Calu3 (cell line): ENCODE measurements at places on chromosomes 16 and 17. TPM values are rescaled to one million over a fixed set of nuclear protein-coding genes. Genes with fewer than 3 reads are reported as not detected.

DNA sequence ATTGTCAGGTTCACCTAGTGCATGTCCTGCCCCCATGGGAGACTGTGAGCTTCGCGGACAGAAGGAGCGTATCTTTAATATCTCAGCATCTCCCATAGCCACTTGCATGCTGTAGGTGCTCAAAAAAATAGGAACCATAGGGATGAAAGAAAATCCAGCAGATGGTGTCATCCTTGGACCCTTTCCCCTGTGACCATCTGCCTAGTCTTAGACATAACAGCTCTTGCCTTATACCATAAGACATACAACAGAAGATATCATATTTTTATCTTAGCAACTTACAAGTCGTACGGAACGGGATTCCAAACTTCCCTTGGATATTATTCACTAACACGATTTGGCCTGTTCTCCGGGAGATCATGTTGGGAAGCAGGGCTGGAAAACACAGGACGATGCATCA is 14.5 kb downstream of the DHRS7C start:
- no peak for DNase-seq

- no peak for DNase-seq
Observed at GRCh38 chr17:57174591-57174990, 81.7 kb upstream of the MSI2 start.

DNA sequence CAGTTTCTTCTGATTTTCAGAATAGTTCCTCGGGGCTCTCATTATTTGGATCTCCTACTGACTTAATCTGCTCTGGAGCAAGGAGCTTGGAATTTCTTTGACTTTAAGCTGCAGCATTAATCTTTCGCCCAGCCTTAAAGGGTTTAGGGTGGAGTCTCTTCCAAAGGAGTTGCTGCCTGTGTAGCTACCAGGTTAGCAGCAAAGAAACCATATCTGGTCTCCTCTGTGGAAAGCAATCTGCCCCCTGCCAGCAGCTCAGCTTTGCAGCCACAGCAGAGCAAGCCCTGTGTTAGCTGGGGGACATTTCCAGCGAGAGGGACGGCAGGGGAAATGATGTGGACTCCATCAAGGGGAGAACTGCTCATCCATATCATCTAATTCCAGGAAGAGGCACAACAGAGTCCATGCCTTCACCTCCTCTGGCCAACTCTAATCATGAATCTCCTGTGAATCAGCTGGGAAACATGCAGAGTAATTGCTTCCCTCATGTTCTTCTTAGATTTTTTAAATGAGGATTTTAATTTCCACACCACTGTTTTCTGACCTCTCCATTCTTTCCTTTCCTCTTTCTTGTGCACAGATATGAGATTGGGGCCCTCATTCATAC is 827.6 kb upstream of the CA10 start:
- no peak for DNase-seq

GRCh38 chr16:79320956-79321355 is 279.6 kb downstream of the MAF start:
- DNase-seq, result no peak

- peak; percentile 65 for DNase-seq
Observed at GRCh38 chr16:3027983-3028715, 4.3 kb downstream of the THOC6 start.

GRCh38 chr16:31696968-31697743 is 169.5 kb downstream of the AHSP start:
- no peak for DNase-seq

DNA sequence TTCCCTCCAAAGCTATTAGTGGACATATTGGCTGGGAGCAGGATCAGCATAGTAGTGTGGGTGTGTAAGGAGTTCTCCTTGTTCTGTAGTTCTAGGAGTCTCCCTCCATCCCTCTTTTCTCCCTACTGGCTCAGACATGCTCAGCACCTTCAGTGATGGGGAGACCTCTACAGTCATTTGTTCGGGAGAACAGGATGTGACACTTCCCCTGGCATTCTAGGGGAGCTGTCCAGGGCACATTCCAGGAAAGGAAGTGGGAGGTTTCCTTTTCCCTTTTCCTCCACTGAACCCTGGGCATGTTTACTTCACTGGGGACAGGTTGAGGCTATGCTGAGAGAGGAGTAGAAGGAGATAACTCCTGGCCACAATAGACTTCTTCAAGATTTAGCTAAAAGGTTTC is 86.5 kb downstream of the MYH13 start:
- no peak for DNase-seq

DNA sequence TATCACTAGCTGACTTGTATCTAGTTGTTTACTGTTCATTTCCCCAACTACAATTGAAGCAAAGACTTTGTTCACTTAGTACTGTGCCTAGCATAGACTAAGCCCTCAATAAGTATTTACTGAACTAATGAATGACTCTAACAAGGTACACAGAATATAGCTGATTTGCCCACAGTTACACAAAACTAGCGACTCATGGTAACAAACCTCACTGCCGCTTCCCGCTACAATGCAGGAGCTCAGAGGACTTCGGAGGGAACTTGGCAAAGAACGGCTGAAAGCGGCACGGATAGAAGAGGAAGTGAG is 524 bp downstream of the EFTUD2 start:
- DNase-seq, result peak; percentile 48

DNA sequence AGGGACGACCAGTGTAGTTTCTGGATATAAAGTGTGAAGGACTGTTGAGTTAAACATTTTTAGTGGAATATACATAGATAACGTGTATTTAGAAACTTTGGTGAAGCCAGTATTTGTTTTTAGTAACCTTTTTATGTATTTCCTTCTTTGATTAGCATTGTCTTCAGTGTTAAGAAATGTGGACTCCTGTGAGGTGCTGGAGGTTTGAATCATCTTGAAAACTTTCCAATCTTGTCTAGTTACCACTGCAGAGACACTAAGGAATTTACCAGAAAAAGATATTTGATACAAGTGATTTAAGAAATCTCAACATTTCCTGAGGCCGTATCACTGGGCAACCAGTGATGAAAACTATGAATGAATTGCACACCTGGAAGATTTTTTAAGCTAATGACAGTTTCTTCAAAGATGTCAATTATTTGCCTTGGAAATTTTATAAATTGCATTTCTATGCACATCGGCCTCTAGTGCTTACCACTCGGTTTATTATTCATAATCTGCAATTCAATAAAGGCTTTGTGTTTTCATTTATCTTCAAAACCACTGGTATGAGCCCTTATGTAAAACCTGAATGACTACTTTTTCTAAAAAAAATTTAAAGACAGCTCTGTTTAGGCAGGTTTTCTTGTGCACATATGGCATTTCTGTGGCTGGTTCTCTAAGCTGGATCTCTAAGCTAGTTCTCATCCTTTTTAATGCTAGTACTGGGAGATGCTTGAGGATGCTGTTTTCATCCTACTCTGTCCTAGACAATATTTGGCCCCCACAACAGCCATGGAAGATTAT is 31.4 kb upstream of the ADCY7 start:
- DNase-seq, result no peak

DNA sequence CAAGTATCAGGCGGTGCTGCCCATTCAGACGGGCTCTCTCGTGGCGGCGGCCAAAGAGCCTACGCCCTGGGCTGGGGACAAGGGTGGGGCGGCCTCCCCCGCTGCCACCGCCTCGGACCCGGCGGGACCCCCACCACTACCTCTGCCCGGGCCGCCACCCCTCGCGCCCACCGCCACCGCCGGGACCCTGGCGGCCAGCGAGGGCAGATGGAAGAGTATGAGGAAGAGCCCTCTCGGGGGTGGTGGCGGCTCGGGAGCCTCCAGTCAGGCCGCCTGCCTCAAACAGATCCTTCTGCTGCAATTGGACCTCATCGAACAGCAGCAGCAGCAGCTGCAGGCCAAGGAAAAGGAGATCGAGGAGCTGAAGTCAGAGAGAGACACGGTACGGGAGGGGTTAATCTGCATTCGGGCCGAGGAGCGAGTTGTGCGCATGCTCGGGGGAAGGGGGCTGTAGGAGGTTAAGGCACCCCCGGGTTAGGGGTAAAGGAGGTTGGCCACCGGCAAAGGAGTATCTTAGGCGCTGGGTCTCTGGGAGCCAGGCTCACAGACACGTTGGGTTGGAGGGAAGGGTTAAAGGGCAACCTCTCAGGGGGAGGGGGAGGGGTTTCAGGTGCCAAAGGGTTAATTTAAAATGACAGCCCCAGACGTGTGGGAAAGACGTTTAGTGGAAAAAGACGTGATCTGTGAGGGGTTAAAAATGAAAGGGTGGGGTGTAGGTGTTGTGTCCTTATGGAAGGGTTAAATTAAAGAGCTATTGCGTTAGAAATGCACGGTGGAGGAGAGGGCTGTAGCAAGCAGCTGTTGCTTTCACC is 1.4 kb downstream of the MSL1 start:
- peak; percentile 98 for DNase-seq

DNA sequence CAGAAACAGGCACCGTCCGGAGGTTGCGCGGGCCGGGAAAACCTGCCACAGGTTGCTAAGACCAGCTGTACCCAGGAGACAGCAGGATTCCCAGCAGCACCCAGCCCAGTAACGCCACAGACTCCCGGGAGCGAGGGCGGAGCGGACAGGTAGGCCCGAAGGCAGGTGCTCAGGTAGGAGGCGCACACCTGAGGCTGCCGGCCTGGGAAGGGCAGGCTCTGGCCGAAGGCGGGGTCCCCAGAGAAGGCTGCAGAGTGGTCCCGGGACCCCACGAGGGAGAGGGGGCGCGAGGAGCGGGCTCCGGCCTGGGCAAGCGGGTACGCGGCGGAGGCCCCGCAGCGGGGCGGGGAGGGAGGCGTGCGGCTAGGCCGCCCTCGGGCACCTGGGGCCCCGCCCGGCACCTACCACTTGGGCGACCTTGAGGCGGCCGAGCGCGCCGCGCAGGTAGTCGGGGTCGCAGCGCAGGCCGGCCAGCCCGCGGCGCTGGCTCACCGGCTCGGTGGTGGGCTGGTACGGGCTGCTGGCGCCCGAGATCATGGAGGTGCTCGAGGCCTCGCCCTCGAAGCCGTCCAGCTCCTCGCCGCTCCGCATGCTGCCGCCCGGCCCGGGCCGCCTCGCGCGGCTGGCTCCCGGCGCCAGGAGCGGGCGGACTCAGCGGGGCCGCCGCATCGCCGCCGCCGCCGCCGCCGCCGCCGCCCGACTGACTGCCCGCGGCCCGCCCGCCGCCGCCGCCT is 441 bp downstream of the CMTM4 start:
- DNase-seq, result peak; percentile 64

The SCGB1C2 gene
- not detected in 2 replicates for total RNA-seq

The NECAB2 gene
- total RNA-seq, result 0.28 and 1.2 TPM in 2 replicates

The EFNB3 gene
- 0.38 and 0.88 TPM in 2 replicates for total RNA-seq

The SCNN1B gene
- not detected in 2 replicates for total RNA-seq

The IGFBP4 gene
- total RNA-seq, result 33.9 and 39.2 TPM in 2 replicates
